ENCODE measurements at places on chromosomes 5 and 9.

- no peak for DNase-seq
These were observed 1.5 kb downstream of the SPDL1 start for GRCh38 chr5:169584998-169585451.

- no peak for DNase-seq
These were observed 7.5 kb downstream of the SLC22A5 start for GRCh38 chr5:132376694-132377641.

DNA sequence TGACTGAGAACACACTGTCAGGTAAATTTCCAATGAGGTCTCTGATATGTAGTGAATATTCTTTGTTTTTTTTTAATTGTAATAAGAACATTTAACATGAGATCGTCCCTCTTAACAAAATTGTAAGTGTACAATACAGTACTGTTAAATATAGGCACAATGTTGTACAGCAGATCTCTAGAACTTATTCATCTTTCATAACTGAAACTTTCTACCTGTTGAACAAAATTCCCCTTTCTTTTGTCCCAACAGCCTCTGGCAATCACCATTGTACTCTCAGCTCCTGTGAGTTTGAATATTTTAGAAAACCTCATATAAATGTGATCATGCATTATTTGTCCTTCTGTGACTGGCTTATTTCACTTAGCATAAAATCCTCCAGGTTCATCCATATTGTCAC, 10.6 kb upstream of the PRLR start:
- no peak for DNase-seq

DNA sequence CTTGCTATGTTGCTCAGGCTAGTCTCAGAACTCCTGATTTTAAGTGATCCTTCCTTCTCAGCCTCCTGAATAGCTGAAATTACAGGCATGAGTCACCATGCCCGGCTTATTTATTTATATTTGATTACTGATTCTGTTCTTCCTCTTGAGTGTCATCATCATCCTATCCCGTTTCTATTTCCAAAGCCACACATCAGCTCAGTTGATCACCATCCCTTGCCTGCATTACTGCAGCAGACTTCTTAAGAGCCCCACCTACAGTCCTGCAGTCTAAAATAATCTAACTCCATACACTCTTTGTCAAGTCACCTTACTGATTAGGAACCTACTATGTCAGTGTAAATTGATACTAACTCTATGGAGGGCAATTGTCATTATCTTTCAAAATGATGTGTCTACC, 138.9 kb upstream of the RAI14 start:
- no peak for DNase-seq

- no peak for DNase-seq
These were observed 74.0 kb downstream of the KCNN2 start for GRCh38 chr5:114435885-114436299.

GRCh38 chr9:127229691-127230417, 34.7 kb upstream of the GARNL3 start:
- no peak for DNase-seq

DNA sequence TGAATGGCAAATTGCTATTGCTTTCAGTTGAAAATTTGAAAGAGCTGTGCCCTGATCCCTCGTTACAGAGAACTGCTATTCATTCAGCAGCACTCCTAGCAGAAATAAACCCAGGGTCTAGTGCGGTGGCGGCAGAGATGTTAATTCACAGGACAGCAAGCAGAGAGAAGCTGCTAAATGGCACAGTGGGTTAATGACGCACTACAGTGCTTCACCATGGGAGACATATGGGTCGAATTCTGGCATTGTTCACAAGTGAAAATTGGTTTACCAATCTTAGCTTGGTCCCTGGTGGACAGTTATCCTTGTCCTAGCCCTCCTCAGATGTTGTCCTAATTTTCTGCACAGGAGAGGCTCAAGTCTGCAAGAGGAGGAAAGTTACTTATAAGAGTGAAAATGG, 807.4 kb downstream of the TLE1 start:
- no peak for DNase-seq

DNA sequence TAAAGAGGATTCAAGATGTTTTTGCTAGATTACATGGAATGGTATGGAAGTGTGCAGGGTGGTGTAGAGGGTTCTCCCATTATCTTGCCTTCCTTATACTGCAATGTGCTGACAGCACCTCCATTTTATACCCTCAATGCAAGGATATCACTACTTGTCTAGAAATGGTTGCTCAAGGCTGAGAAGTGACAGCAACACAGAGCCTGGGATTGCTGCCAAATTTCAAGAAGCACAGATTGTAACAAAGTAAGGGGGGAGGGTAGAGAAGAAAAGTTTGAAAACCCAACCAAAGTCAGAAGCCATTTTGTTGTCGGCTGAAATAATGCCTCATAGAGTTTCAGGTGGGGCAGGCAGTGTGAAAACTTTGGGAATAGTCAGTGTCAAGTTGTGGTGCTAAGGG, 29.8 kb downstream of the PCDHAC2 start:
- no peak for DNase-seq

- no peak for DNase-seq
These were observed at the start of gene DMRT2 for GRCh38 chr9:1050125-1050895. TSS of gene DMRT2 (plus strand) at chr9:1050357. CDS start at chr9:1051614, 1,257 bp downstream.

DNA sequence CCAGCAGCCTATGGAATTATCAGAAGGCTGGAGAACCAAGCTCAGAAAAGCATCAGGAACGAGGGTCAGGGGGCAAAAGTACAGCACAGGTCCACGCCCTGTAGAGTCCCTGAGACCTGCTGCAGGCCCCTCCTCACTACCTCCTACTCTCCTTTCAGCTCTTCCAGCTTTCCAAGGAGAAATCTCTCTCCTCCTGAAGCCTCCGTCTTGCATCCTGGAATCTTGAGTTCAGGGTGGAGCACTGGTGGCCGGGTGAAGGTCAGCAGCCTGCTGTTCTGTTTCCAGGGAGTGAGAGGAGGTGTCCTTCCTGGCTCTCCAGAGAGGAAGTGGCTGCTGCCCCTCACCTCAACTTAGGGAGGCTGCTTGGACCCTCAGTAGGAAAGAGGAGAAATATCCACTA, 342.3 kb downstream of the ZSWIM6 start:
- DNase-seq: no peak

DNA sequence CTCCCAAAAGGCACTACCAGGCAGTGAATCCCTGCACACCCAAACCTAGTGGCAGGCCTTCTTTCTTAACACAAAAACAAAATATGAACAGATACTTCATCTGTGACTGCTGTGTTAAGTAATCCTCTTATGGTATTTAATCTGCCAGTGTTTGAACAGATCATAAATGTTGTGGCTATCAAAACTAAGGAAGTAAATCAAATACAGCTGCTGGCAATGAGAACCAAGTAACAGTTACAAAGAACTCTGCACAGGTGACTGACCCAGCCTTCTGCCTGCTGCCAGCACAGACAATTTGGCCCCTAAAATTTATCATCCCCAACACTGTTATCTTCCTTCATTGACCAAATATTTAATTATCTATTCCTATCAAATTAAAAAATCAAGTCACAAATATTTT, 78.0 kb downstream of the GNAQ start:
- no peak for DNase-seq

GRCh38 chr9:112764837-112765236, 14.3 kb downstream of the SNX30 start:
- no peak for DNase-seq

DNA sequence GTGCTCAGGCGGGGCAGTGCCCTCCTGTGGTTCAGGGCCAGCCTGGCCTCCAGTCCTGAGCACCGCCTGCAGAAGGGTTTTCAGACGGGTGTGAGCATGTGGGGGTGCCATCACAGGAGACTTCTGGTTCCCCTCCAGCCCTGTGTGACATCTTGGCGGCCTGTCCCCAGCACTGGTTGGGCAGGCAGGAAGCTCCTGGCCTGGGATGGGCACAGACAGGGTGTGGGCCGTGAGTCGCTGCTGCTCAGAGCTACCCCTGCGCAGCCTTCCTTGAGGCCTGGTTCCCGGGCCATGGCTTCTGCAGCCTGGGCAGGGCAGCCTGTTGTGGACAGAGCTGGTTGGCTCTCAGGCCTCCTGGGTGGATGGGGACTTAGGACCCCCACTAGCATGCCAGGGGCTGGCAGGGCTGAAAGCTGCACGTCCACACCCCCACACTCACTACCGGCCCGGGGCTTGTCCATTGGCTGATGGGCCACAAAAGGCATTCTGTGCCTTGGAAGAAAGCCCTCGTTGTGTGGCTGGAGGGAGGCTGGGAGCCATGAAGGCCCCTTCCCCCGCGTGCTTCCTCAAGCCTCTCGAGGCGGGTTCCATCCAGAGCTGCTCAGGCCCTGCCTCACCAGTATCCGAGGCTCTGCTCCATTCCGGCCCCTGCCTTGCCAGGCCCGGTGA, 58.7 kb downstream of the RXRA start:
- no peak for DNase-seq

DNA sequence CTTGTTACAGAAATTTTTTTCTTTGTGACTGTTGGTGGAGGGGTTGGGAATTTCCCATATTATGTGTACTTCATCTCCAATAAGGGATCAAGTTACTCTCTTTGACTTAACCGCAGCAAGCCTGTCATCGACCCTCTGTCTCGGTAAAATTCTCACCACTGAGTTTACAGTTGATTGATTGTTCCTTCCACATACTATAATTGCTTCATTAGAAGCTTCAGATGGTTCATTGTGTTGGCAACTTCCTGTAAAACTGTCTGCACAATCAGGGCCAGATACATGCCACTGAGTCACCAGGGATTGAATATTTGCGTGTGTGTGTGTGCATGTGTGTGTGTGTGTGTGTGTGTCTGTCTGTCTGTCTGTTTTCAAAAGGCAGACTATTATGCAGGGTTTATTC, 176.6 kb downstream of the ZNF462 start:
- no peak for DNase-seq

- no peak for DNase-seq
These were observed 67.0 kb downstream of the CAST start for GRCh38 chr5:96729156-96729555.

DNA sequence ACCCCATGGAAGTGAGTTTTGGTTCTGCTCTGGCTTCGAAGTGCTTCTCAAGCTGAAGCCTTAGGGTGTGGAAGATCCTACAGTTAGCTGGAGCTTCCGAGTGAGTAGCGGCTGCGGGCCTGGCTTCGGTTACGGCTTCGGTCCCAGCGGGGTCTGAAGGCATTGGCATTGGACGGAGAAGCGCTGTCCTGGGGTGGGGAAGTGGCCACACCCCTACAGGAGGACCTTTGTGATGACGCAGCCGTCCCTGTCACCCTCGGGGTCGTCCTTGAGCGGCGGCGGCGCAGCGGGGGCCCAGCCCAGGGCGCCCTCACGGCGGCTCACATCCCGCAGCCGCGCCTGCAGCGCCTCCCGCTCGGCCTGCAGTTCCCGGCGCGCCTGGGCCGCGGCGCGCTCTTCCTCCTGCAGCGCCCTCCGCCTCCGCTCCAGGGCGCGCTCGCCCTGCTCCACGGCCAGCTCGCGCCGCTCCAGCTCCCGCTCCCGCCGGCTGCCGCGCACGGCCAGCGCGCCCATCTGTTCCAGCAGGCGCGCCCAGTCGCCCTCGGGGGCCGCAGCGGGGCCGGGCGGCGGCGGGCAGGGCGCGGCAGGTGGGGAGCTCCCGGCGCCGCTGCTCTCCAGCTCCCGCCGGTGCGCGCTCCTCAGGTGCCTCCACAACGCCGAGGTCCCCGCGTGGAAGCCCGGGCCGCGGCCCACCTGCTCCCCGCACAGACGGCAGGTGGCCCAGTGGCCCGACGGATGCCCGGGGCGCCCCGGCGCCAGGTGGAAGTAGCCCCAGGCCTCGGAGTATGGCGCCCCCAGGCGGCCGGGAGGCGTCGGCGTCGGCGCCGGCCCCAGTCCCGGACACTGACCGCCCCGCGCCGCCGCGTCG, 9.9 kb downstream of the ZBED3 start:
- DNase-seq: peak; percentile 35

DNA sequence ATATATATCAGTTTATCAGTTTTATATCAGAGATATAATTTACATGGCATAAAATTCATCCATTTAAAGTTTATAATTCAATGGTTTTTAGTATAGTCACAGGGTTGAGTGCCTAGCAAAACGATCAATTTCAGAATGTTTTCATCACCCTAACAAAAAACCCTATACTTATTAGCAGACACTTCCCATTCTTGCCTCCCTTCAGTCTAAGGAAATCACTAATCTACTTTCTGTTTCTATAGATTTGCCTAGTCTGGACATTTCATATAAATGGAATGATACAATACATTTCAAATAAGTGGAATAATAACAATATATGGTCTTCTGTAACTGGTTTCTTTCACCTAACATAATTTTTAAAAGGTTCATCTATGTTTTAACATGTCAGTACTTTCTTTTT, 9.6 kb upstream of the LNPEP start:
- DNase-seq: no peak

- DNase-seq: no peak
These were observed 606 bp downstream of the TBC1D13 start for GRCh38 chr9:128787659-128788058.

GRCh38 chr5:122967625-122968024, 68.9 kb downstream of the PPIC start:
- DNase-seq: no peak

- no peak for DNase-seq
These were observed 123.0 kb downstream of the ADAMTSL1 start for GRCh38 chr9:18596920-18597319.

DNA sequence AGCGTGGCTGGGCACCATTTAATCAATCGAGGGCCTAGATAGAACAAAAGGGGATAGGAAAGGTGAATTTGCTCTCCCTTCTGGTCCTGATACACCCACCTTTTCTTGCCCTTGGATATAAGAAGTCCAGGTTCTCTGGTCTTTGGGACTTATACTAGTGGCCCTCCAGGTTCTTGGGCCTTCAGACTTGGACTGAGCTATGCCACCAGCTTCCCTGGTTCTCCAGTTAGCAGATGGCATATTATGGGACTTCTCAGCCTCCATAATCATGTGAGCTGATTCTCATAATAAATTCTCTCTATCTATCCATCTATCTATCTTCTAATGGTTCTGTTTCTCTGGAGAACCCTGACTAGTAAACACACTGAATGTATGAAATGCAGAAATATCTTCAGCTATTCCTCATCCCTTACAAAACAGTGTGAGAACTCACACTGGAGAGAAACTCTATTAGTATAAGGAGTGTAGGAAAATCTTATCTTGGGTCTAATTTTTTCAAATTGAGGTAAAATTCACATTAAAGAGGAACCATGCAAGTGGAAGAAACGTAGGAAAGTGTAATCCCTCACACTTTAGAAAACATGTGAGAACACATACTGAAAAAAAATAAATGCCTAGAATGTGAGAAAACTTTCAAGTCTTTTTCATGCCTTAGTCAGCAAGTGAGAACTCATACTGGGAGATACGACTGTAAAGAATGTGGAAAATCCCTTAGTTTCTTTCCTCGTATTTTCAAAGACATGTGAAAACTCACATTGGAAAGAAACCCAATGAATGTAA, 15.5 kb downstream of the PCDHB15 start:
- no peak for DNase-seq

GRCh38 chr5:24110004-24110615, 534.7 kb downstream of the CDH10 start:
- no peak for DNase-seq

DNA sequence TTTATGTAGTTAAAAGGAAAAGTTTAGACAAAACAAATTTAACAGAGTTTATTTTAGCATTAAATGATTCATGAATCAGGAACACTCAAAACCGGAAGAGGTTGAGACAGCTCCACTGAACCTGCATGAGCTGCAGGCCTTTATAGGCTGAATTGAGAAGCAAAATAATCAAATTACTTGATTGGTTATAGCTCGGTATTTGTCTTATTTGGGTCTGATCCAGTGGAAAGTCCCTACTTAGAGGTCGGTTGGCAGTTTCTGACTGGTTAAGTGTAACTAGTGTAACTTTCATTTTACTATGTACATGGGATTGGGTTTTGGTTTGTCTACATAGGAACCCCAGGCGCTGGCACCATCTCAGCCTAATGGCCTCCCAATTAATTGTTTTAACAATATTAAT, 74.1 kb upstream of the PIK3R1 start:
- no peak for DNase-seq
